ENCODE measurements at places on chromosomes 7 and 10. TPM values are rescaled to one million over a fixed set of nuclear protein-coding genes. Genes with fewer than 3 reads are reported as not detected.

The LRIT1 gene
- total RNA-seq, result not detected

The TWIST1 gene
- 0.19 TPM for total RNA-seq

The TFEC gene
- 5.1 TPM for total RNA-seq

The OR13A1 gene
- 0.05 TPM for total RNA-seq

The NPSR1 gene
- not detected for total RNA-seq

The MRPS24 gene
- total RNA-seq, result 38.7 TPM

DNA sequence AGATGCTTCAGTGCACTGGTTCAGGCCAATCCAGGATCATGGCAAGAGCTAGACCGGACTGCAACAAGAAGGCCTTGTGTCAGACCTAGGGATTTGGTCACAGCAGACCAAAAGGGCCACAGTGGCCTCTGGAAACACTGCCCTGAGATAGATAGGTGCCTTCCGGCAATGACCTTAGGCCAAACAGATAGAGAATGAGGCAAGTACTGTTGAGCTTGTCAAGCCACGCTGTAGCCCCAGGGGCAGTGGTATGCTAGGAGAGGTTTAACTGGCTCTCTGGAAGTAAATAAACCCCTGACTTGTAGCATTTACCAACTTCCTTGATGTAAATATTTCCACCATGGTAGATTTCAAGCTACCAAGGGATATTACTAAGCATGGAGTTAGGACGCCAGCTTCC is 197.5 kb downstream of the GRID1 start:
- no peak for DNase-seq
- peaks cover 3% of the 10 kb centered on the region for H3K4me1 ChIP-seq
- no peaks in the 10 kb centered on the region for H3K27me3 ChIP-seq
- no peak overlapping the region for H3K4me3 ChIP-seq
- no peaks in the 10 kb centered on the region for H3K36me3 ChIP-seq

- H3K27ac ChIP-seq, result no peak overlapping the region
- H3K27me3 ChIP-seq, result no peaks in the 10 kb centered on the region
- H3K4me1 ChIP-seq, result no peaks in the 10 kb centered on the region
- H3K36me3 ChIP-seq, result no peaks in the 10 kb centered on the region
These were observed 94.3 kb upstream of the DNAAF5 start for GRCh38 chr7:631964-632830.

DNA sequence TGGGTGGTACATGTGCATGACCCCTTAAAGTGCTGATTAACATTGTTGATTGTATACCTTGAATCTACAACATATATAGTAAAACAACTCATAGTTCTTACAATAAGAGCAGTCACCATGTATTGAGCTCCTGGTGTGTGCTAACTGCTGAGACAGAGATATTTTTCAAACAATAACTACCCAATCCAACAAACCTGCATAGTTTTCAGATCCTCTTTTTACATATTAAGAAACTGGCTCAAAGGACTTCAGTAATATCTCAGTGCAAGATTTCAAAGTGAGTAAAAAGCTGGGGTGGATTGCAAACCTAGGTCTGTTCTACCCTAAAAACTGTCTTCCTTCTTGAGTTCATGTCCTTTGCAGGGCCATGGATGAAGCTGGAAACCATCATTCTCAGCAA is 272.2 kb downstream of the SNX13 start:
- H3K27me3 ChIP-seq, result no peaks in the 10 kb centered on the region
- no peak for DNase-seq
- H3K4me1 ChIP-seq, result no peaks in the 10 kb centered on the region
- H3K27ac ChIP-seq, result no peak overlapping the region
- H3K36me3 ChIP-seq, result no peaks in the 10 kb centered on the region

DNA sequence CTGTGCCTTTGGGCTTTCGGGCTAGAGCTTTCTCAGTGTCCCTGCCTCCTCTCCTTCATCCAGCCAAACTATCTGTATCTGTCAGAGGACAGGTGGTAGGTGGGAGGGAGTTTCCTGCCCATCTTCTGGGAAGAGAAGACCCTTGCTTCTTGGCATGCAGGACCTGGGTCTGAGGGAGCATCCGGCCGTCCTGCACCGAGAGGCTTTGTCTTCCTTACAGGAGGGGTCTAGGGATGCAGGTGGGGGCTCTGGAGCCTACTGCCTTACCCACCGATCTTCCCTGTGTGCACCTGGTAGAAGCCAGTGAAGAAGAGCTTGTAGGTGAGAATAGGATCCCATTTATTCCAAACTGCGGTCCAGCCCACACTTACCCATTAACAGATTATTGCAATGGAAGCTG is 5.8 kb upstream of the KLF6 start:
- no peak overlapping the region for H3K27ac ChIP-seq
- H3K27me3 ChIP-seq, result no peaks in the 10 kb centered on the region
- no peaks in the 10 kb centered on the region for H3K36me3 ChIP-seq
- no peak overlapping the region for H3K4me3 ChIP-seq
- no peak for DNase-seq

DNA sequence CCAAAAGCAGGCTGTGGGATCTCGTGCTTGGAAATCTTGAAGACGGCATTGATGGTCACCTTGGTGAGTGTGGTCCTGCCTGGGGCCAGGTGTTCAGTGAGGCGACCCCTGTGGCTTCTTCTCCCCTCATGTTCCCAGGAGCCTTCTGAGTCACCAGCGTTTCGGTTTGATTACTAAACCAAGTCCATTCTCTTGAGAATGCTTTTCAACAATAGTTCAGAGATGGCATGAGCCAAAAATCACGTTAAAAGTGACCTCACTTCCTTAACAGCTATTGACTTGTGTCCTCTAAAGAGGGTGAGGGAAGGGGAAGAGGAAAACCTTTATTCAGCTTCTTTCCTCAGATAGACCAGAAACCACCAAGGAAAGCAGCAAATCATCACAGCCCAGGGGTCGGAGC is 315.2 kb downstream of the GATA3 start:
- no peak for DNase-seq
- no peaks in the 10 kb centered on the region for H3K36me3 ChIP-seq
- no peaks in the 10 kb centered on the region for H3K27me3 ChIP-seq
- no peak overlapping the region for H3K4me3 ChIP-seq
- no peaks in the 10 kb centered on the region for H3K4me1 ChIP-seq

DNA sequence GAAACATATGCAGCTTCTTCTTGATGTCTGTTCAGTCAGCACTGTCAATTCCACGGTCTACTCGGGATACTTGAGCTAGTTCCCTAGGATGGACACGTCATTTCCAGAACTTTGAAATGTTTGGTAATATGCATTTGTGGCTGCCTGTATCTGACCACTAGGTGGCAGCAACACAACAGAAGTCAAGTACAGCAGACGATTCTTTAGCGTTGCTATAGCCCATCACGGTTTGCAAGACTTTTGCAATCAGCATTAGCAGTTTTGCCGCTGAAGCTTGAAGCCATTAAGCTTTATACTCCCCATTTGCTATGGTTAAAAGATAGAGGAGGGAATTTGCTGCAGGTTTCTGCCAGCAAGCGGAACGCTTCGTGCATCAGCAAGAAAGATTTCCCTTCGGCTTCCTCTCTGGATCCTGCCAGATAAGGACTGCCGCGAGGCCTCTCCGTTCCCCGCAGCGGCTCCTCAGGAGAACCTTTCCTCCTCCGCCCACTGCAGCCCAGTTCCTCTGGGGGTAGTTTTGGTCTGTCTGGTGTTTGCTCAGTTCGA is 63.5 kb downstream of the ABCC2 start:
- peaks cover 65% of the 10 kb centered on the region for H3K36me3 ChIP-seq
- peak; percentile 57 for DNase-seq
- peak overlapping the region; percentile 34 for H3K27ac ChIP-seq
- H3K27me3 ChIP-seq, result no peaks in the 10 kb centered on the region

DNA sequence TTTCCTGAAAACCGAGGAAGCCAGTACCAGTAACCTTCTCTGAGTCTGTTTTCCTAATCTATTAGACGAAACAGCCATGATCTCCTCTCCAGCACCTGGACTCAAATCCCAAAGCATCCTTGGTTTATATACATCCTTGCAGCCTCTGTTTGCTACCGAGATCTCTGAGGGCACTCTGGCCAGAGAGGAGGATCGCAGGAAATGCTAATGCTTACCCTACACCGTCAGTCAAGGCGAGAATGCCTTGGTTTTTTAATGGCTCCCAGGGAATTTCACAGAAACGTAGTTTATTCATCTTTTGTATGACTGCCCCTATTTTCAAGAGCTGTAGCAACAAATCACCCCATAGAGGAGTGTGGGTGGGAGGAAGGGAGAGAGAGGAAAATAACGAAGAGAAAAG is 91.5 kb upstream of the CALN1 start:
- no peak overlapping the region for H3K27ac ChIP-seq
- no peaks in the 10 kb centered on the region for H3K36me3 ChIP-seq
- no peaks in the 10 kb centered on the region for H3K27me3 ChIP-seq
- no peak overlapping the region for H3K4me3 ChIP-seq

DNA sequence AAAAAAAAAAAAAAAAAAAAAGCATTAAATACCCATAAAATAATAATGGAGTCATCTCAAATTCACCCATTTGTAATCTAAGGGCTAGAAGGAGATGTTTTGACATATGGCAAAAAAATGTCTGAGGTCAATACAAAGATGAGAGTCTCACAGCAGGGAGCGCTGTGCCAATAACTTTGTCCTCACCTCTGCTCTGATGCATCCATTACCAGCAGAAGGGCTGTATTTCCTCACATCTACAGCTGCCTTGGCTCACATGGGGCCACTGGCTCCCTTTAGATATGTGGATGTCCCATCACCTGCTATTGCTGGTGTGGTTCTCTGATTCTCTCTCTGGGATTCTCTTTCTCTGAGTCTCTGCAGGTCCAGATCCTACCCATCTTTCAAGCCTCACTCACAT is 90.3 kb upstream of the FAM133B start:
- peaks cover 3% of the 10 kb centered on the region for H3K4me1 ChIP-seq
- H3K27ac ChIP-seq, result no peak overlapping the region
- H3K4me3 ChIP-seq, result no peak overlapping the region
- no peaks in the 10 kb centered on the region for H3K27me3 ChIP-seq
- H3K36me3 ChIP-seq, result no peaks in the 10 kb centered on the region

GRCh38 chr10:62165803-62166202 is 102.8 kb downstream of the RTKN2 start:
- no peak overlapping the region for H3K4me3 ChIP-seq
- no peaks in the 10 kb centered on the region for H3K36me3 ChIP-seq
- no peak for DNase-seq
- no peaks in the 10 kb centered on the region for H3K27me3 ChIP-seq

DNA sequence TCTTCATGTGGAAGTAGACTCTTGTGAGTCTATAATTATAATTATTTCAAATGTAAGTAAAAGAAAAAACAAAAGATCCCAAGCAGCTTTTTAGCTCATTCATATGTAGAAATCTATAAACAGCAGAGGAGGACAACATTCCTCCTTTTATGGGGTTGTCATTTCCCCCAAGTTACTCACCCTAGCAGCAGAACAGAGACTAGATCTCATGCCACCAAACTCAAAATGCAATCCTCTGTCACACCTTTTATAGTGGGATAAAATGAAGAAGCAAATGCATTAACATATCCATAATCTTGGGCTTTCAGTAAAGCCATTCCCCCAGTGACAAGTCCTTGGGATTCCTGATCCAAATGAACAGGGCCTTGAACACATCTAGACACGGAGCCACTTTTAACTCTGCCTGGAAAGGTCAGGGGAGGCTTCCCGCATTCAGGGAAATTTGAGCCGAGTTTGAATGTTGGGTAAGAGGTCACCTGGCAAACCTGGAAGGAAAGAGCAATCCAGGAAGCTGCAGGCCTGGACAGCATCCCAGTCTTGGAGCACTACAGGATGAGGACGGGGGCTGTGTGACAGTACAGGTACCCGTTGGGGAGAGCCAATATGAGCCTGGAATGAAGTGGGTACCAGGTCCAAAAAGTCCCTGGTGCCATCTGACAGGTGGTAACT is 76.4 kb downstream of the DOCK4 start:
- H3K4me1 ChIP-seq, result peaks cover 23% of the 10 kb centered on the region
- peak overlapping the region; percentile 58 for H3K27ac ChIP-seq

- H3K27ac ChIP-seq, result no peak overlapping the region
- no peak for DNase-seq
- H3K4me1 ChIP-seq, result peaks cover 14% of the 10 kb centered on the region
- H3K27me3 ChIP-seq, result no peaks in the 10 kb centered on the region
- H3K4me3 ChIP-seq, result no peak overlapping the region
- no peaks in the 10 kb centered on the region for H3K36me3 ChIP-seq
These were observed 1.7 kb upstream of the PFKP start for GRCh38 chr10:3065622-3066021.

- H3K27me3 ChIP-seq, result no peaks in the 10 kb centered on the region
- H3K4me3 ChIP-seq, result no peak overlapping the region
- no peak for DNase-seq
These were observed 28.2 kb downstream of the STRIP2 start for GRCh38 chr7:129462420-129462819.

- peaks cover 4% of the 10 kb centered on the region for H3K4me1 ChIP-seq
- H3K4me3 ChIP-seq, result no peak overlapping the region
- peaks cover 6% of the 10 kb centered on the region for H3K36me3 ChIP-seq
- peak; percentile 1 for DNase-seq
These were observed 8.1 kb downstream of the SEMA4G start for GRCh38 chr10:100977436-100977835.

DNA sequence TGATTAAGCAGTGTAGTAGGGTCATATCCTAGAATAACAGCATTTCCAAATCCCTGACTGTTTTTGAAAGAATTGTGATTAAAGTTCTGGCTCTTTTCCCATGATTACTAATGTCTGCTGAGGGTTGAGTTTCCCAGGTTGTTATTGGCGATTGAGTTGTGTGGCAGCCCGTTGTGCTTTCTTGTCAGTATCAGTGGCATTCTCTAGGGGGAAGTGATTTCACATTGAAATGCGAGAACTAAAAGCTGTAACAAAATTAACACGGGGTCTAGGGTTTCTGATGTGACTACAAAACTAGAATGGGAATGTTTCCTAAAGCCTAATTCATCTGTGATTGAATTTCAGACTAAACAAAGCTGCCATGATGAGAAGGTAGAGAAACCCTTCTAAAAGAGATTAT is 349.4 kb downstream of the EXOC4 start:
- no peaks in the 10 kb centered on the region for H3K27me3 ChIP-seq
- no peaks in the 10 kb centered on the region for H3K36me3 ChIP-seq
- H3K4me1 ChIP-seq, result no peaks in the 10 kb centered on the region
- H3K27ac ChIP-seq, result no peak overlapping the region
- no peak overlapping the region for H3K4me3 ChIP-seq

GRCh38 chr7:35550831-35551230 is 144.1 kb downstream of the HERPUD2 start:
- H3K27ac ChIP-seq, result no peak overlapping the region
- DNase-seq, result no peak
- no peak overlapping the region for H3K4me3 ChIP-seq
- no peaks in the 10 kb centered on the region for H3K27me3 ChIP-seq

GRCh38 chr7:128075242-128076095 is 44.2 kb upstream of the LRRC4 start:
- no peak overlapping the region for H3K4me3 ChIP-seq
- H3K27ac ChIP-seq, result no peak overlapping the region
- H3K36me3 ChIP-seq, result peaks cover 3% of the 10 kb centered on the region
- H3K27me3 ChIP-seq, result no peaks in the 10 kb centered on the region

GRCh38 chr7:47352394-47352968 is 229.4 kb downstream of the TNS3 start:
- no peaks in the 10 kb centered on the region for H3K4me1 ChIP-seq
- H3K27ac ChIP-seq, result no peak overlapping the region
- H3K27me3 ChIP-seq, result no peaks in the 10 kb centered on the region
- no peak for DNase-seq
- H3K4me3 ChIP-seq, result no peak overlapping the region

- H3K4me1 ChIP-seq, result peaks cover 16% of the 10 kb centered on the region
- H3K4me3 ChIP-seq, result no peak overlapping the region
- no peaks in the 10 kb centered on the region for H3K27me3 ChIP-seq
- peaks cover 35% of the 10 kb centered on the region for H3K36me3 ChIP-seq
- DNase-seq, result no peak
These were observed 1.8 kb downstream of the PPIF start for GRCh38 chr10:79349072-79349491.

Data from liver (tissue), 10 donors.